ENCODE measurements at places on chromosomes 12 and 14.

- DNase-seq = no peak
These were observed 3.0 kb downstream of the BMAL2 start for GRCh38 chr12:27335364-27336281.

DNA sequence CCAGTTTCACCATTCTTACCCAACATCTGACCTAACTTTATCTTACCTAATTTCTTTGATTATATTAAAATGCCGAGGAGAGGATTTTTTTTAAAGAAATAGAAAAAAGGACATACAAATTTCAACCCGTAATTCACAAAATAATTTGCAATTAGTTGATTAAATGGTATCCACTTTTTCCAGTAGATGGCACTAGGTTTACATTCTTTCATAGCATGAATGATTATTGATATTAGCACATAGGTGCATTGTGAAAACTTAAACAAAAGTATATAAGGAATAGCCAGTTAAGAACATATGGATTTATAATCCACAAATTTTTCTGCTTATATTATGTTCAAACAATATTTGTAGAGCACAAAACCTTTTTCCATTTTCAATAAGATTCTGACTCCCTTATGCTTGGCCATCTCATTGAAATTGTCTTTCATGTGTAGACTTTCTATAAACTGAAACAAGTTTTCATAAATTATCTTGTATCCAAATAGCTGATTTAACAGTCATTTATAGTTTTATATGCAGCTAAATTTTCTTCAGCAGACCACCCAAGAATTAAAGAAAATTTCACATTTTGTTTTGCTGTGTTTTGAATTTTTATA lies 35.3 kb downstream of the MSRB3 start:
- DNase-seq = no peak

DNA sequence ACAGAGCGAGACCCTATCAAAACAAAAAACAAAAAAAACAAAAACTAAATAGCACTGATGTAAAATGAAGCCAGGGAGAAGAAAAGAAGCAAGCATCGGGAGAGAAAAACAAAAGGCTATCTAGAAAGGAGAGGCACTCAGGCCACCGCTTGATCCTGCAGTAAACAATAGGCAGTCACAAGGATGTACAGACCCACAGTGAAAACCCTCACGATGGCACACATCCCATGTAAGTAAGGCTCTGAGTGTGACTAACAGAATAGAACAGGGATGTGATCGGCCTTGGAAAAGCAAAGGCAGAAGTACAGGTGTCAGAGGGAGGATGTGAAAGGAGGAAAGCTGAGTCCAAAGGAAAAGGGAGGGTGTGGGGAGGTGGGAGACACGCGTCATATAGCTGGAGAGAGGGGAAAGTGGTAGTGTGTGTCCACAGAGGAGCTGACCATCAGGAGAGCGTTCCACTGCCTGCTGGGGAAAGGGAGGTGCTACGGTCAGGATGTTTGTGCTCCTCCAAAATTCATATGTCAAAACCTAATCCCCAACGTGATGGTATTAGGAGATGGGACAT lies 31.5 kb downstream of the CAMKK2 start:
- DNase-seq = no peak

DNA sequence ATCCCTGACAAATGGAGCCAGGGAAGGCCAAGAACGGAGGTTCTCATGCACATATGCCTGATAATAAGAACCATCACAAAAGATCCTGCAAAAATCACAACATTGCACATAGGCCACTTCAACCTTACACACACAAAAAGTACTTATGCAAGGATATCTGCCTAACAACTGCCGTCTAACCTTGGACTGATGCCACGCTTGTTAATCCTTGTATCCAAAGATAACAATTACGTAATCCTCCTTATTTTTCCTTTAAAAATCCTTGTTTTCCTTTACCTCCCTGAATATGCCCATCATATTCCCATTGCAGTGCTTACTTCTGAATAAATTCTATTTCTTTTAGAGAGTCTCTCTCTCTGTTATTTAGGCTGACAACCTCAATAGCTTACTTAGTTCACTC lies 59.5 kb downstream of the TMEM116 start:
- DNase-seq = no peak

GRCh38 chr14:104549536-104550339 lies 29.8 kb upstream of the C14orf180 start:
- no peak for DNase-seq

DNA sequence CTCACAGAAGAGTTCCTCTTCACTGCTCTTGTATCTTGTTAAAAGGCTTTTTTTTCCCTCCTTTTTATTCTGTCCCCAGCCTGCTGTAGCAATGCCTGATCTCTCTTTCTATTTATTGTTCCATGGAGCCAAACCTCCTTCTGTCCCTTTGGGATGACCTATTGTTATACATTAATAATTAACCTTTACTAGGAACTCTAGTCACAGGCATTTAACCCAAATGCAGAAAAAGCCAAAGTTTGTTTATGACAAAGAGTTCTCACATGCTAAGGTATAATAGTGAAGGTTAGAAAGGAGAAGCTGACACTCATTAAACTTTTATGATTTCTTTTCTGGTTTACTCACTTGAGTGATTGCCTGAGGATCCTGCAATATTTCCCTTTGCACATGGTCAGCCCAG lies 535.8 kb downstream of the NRXN3 start:
- DNase-seq = no peak

DNA sequence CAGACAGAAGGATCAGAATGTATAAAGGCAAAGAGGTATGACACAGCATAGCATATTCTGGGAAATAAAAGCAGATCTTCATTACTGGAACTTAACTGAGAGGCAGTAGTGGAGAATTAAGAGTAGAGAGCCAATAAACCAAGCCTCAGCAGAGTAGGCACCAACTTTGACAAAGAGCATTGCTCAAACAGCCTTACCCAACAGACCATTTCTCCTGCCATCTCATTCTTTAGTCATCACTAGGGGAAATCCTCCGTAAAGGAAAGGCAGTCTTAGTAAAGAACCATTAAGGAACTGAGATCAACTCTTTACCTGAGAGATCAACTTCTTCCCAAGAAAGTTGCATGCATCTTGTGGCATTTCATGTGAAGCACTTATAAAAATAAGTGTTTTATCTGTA lies 36.6 kb downstream of the SENP1 start:
- no peak for DNase-seq

DNA sequence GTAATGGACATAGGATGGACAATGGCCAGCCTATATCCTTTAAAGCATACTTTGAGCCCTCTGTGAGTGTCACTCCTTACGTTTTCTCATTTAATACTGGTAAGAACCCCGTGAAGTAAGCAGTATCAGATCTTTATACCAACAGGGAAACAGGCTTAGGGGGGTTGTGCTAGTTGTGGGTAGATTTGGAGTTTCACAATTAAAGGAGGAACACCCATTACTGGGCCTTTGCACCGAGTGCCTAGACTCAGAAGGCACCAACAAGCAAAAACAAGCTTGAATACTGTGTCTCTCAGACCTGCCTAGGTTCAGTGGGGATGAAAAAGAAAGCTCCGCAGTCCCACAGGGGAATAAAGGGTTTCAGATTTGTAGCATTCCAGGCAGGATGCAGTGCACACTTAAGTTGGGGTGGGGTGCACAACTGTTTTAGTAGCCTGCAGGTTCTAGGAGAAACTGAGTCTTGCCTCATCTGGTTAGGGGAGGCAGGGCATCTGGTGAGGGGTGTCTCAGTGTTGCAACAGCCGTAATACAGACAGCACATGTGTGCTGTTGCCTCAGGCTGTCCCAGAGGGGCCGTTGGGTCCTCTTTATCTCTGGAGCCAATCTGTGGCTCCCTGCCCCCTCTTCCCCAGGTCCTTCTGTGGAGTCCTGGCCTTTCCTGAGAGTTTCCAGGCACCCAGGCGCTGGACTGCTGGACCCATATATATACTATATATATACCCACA lies 51.2 kb downstream of the IRAK3 start:
- DNase-seq = no peak

GRCh38 chr12:104130760-104131159 lies 7.2 kb downstream of the NFYB start:
- no peak for DNase-seq

- no peak for DNase-seq
These were observed 71.1 kb downstream of the CATSPERB start for GRCh38 chr14:91660790-91661189.

GRCh38 chr14:57547131-57547530 lies 53.5 kb upstream of the CCDC198 start:
- no peak for DNase-seq

- no peak for DNase-seq
These were observed 404.5 kb downstream of the BCAT1 start for GRCh38 chr12:24544368-24544767.

DNA sequence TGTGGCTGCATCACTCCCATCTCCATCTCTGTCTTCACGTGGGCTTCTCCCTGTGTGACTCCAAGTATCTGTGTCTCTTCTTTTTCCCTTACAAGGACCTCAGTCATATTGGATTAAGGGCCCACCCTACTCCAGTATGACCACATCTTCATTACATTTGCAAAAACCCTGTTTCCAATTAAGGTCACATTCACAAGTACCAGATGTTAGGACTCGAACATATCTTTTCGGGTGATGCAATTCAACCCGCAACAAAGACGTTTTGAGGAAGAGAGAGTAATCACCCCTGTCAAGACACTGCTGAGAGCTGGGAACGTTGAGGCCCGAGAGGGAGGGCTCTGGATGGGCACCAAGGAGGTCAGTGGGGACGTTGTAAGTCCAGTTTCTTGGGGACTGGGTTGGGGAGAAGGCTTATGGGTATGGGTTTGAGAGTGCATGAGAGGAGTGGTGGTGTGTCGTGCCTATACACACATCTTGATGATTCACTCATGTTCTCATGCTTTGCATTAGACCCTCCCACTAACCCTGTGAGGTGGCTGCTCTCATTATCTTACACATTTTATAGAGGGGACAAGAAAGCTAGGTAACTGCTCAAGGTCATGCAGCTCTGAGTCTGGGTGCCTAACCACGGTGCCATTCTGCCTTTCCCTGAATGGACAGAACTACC lies 12.1 kb upstream of the IFI27 start:
- DNase-seq = no peak

DNA sequence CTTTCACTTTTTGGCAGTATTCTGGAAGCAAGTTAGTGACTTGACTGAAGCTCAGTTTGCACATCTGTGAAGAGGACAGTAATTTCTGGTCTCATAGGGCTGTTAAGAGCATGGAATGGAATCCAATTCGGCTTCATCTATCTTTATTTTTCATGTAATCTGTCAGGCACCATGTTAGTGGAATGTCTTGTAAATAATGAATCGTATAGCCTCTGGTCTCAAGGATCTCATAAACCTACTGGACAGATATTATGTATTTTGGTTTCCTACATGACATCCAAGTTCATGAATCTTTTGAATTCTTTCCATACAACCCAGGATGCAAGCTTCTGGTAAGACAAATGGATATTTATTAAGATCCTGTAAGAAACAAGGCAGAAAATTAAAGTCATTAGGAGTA lies 24.0 kb downstream of the TMTC2 start:
- no peak for DNase-seq

GRCh38 chr14:30211326-30211725 lies 283.7 kb upstream of the PRKD1 start:
- DNase-seq = no peak

DNA sequence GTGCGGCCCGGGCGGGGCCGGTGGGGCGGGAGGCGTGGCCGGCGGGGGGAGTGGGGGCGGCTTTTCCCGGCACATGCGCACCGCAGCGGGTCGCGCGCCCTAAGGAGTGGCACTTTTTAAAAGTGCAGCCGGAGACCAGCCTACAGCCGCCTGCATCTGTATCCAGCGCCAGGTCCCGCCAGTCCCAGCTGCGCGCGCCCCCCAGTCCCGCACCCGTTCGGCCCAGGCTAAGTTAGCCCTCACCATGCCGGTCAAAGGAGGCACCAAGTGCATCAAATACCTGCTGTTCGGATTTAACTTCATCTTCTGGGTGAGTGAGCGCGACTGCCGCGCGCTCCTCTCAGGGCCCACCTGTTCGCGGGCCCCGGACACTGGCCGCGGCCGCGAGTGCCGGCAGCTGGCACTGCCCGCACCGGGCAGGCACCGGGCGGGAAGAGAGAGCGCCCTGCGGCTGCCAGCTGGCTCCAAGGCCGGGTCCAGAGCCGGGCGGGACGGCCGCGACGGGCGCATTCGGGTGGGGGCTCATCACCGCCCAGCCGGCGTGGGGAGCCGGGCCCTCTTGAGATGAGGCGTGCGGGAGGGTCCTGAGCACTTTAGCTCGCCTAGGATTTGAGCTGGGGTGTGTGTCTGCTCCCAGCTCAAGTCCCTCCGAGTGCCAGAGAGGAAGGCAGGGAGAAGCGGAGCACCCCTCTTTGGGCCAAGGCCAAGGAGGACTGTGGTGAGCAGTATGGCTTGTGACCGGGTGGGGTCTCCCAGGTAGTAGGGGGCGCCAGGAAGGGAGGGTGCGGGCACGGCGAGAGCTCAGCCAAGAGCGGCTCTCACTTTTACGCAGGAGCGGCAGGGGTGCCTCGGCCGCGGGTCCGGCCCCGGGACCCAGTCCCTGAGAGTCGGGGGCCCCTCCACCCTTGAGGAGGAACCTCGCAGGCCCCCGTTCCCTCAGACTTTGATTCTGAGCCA lies at the start of gene CD9:
Gene CD9, plus strand, starts transcription at position 145 of the 957 bp plus-strand sequence. Its CDS starts 100 bp downstream, at position 245.
- DNase-seq = peak; percentile 32

DNA sequence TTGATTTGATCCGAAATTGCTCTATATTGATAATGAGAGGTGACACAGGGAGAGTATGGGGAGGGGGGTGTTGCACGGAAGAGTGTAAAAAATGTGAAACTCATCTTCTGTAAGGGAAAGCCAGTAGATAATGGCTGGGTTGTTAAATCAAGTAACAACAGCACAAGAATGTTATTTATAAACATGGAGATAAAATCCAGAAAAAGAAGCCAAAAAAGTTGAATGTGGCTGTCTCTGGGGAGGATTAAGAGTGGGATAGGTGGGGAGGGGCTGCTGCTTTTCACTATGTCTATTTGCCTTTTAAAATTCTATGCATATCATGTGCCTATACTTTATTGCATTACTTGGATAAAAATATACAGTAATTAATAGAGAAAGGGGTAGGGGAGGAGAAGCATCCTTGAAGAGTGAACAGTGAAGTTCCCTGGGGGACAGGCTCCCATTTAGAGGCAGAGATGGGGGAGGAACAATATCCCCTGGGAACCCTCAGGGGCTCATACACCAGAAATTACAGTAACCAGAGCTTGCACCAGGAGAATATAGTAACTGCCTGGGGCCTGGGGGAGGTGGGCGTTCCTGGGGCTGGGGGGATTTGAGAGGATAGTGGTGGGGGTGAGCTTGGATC lies 39.2 kb upstream of the ANKRD9 start:
- DNase-seq = no peak

- no peak for DNase-seq
These were observed 22.9 kb upstream of the ANAPC7 start for GRCh38 chr12:110426406-110426805.
